ENCODE measurements at places on chromosomes 5 and 9. TPM values are rescaled to one million over a fixed set of nuclear protein-coding genes. Genes with fewer than 3 reads are reported as not detected.

Gene PKD2L2
- total RNA-seq, result not detected

Gene TMEM171
- total RNA-seq, result 5.4 TPM

GRCh38 chr5:161287436-161287835 lies 259.1 kb downstream of the GABRB2 start:
- no peak for DNase-seq
- H3K27me3 ChIP-seq, result no peaks in the 10 kb centered on the region
- H3K36me3 ChIP-seq, result no peaks in the 10 kb centered on the region
- H3K4me1 ChIP-seq, result no peaks in the 10 kb centered on the region

GRCh38 chr9:125085703-125086477 lies 57.4 kb downstream of the SCAI start:
- no peaks in the 10 kb centered on the region for H3K27me3 ChIP-seq
- H3K4me1 ChIP-seq, result no peaks in the 10 kb centered on the region
- DNase-seq, result no peak
- H3K27ac ChIP-seq, result no peak overlapping the region

DNA sequence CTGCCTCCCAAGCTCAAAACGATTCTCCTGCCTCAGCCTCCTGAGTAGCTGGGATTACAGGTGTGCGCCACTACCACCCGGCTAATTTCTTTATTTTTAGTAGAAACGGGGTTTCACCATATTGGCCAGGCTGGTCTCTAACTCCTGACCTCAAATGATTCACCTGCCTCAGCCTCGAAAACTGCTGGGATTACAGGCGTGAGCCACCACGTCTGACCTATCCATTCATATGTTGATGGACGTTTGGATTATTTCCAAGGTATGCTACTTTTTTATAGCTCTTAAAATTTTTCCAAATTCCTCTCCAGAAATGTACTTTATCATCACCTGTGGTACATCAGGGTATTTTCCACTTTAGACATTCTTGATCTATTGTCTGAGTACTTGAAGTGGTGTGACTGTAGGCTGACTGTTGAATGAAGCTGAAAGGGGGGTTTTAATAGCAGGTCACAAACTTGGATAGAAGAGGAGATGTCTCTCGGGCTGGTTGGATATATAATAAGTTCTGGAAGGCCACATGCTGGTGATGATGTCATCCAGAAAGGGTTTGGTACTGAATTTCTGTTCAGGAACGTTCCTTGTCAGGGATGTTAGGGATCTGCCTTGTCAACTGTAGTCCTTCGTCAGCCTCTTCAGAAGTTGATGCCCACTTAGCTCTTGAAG lies 7.4 kb downstream of the CTNNA1 start:
- H3K4me1 ChIP-seq, result peaks cover 10% of the 10 kb centered on the region
- DNase-seq, result no peak
- no peaks in the 10 kb centered on the region for H3K27me3 ChIP-seq
- H3K27ac ChIP-seq, result no peak overlapping the region
- peaks cover 18% of the 10 kb centered on the region for H3K36me3 ChIP-seq
- no peak overlapping the region for H3K4me3 ChIP-seq

- no peak overlapping the region for H3K27ac ChIP-seq
- H3K27me3 ChIP-seq, result no peaks in the 10 kb centered on the region
- DNase-seq, result no peak
- H3K4me1 ChIP-seq, result no peaks in the 10 kb centered on the region
- no peak overlapping the region for H3K4me3 ChIP-seq
- peaks cover 81% of the 10 kb centered on the region for H3K36me3 ChIP-seq
Observed at GRCh38 chr5:6611334-6612256, 21.2 kb downstream of the NSUN2 start.

GRCh38 chr5:139711906-139712224 lies 63.7 kb downstream of the CXXC5 start:
- no peak for DNase-seq
- H3K36me3 ChIP-seq, result no peaks in the 10 kb centered on the region
- H3K27ac ChIP-seq, result no peak overlapping the region
- H3K4me1 ChIP-seq, result peaks cover 30% of the 10 kb centered on the region

Data from HCT116 (cell line).